Activated T-helper 1 cell treated with anti-CD3 and anti-CD28 coated beads, Interleukin-12 subunit alpha, Interleukin-12 subunit beta, Interleukin-2, Interleukin-4 antibody, amounts not matched to agents 30 ng/mL and 10 ng/mL and 1 ng/mL, durations not matched to agents 14 hours and 24 hours and 36 hours (primary cell): ENCODE measurements at places on chromosomes 4 and X.
A peak's percentile ranks its signal among the peaks of the same experiment; 100 is the strongest.

- no peak for DNase-seq
Observed at GRCh38 chr4:139018971-139019758, 3.6 kb downstream of the NOCT start.

DNA sequence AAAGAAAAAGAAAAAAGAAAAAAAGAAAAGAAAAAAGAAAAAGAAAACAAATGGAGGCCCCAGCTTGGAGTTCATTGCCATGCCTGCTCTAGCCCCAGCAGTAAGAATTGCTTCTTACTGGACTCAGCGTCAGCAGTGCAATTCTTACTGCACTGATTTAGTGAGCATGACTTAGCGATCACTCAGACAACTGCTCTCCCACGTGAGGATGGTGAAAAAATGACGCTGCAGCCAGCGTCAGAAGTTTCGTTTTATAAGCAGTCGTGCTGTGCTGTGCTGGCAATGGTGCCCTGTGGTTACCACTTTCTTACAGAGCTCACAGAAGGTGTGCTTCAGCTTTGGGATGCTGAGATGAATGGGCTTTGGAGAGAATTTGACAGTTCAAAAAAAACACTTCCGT, 68.3 kb upstream of the DDX3X start:
- peak; percentile 34 for DNase-seq

DNA sequence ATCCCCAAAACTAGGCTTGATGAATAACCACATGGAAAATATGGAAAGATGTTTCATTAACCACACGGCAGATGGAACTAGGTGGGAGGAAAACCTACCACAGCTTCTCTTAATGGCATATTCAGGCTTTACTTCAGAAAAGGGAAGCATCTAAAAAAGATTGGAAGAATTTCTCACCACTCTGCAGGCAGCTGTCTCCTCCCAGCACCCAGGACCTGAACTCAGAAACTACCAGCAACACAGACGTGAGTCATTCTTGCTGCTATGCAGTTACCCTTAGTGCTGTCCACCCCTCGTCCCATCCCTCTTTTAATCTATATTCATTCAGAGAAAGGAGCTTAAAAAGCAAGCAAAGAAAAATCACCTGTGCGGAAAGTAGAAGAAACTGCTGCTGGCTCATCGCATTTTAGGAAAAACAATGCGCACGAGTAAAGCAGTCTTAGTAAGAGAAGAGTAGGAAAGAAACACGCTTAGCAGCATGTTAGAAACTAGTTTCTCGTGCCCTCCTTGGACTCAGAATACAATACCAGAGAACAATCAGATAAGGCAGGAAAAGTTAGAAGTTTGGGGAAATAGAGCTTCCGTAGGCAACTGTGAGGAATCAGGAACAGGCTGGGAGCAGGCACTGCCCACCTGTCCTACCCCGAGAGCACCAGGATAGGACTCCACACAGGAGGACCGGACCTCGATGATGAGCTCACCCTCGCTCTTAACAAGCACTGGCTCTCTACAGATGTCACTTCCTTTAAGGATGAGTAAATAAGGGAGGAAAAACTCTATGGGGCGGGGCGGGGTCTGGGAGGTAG, 48.1 kb upstream of the ENPP6 start:
- DNase-seq, result no peak

DNA sequence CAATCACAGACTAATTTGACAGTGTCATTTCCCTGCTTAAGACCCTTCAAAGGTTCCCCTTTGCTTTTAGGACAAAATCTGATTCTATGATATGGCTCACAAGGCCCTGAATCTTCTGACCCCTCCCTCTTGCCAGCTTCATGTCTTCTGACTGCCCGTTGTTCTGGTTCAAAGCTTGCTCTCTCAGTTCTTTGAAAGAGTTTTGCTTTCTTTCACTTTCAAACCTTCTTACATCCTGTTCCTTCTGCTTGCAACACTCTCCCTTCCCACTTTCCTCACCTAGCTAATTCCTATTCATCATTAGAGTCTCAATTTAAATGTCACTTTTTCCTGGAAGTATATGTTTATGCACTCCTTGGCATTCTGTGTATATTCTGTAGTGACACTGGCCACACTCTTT, 299.2 kb downstream of the IDS start:
- no peak for DNase-seq

DNA sequence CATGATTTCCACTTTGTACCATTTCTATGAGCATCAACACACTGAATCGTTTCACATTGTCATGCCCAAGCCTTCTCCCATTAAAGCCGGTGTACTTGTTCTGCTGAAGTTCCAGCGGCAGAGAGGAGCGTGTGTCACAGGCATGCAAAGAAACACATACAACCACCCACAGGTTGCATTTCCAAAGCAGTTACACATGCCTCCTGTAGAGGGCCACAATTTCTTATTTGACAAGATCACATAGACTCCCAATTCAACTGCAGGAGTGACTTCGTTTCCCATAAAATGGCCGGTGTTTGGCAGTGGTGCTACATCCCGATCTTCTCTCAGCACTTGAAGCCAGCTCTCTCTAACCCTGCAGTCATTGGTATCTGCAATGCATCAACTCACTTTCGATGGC, 992.6 kb downstream of the NLGN4X start:
- no peak for DNase-seq

GRCh38 chr4:88750369-88750768, 52.7 kb upstream of the NAP1L5 start:
- no peak for DNase-seq

DNA sequence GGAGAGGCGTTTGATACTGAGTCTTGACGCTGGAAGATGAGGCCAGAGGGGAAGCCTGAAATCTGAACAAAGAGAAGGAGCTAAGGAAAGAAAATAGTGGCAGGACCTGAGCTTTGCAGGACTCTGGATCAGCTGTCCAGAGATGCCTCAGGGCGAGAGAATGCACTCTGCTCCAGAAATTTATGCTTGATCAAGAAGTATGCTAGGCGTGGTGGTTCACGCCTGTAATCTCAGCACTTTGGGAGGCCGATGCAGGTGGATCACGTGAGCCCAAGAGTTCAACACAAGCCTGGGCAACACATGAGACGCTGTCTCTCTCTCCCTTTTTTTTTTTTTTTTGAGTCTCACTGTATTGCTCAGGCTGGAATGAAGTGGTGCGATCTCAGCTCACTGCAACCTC, 1.9 kb downstream of the TRIM75 start:
- DNase-seq, result no peak
